ENCODE measurements at places on chromosomes 3 and 15.

GRCh38 chr15:70504299-70504951 is 258.9 kb downstream of the UACA start:
- DNase-seq, result no peak

- no peak for DNase-seq
These were observed 297.8 kb upstream of the AZI2 start for GRCh38 chr3:28646435-28646834.

GRCh38 chr3:170220871-170221270 is 1.4 kb upstream of the PRKCI start:
- DNase-seq, result no peak

DNA sequence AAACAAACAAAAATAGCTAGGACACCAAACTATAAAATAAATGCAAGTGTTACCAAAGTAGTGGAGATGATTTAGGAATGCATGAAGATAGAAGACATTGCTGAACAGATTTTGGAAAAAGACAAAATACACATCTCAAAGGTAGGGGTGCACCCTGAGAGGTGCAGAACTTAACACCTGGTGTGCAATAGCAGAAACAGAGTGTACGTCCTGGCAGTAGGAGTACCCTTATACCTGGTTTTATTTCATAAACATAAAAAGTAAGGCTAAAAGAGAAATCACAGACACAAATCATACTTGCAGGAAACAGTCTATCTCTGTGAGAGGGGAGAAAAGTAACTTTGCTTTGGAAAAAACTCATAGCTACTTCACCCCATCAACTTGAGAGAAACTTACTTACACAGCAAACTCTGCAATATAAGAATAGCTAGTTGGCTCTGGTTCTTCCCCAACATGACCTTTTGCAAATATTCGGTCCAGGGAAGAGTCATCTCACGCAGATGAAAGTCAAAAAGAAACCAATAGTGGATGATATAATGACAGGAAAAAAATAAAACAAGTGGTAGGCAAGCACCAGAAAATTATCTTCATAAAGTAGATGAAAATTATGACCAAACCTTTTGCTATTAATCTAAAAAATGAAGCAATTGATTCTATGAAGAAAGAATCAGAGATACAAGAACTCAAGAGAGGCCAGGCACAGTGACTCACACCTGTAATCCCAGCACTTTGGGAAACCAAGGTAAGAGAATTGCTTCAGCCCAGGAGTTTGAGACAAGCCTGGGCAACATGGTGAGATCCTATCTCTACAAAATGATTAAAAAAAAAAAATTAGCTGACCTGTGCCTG is 108.9 kb upstream of the BNIP2 start:
- DNase-seq, result no peak

GRCh38 chr15:25790000-25790660 is 73.0 kb downstream of the ATP10A start:
- DNase-seq, result peak; percentile 79

GRCh38 chr15:92059036-92059970 is 205.8 kb downstream of the SLCO3A1 start:
- no peak for DNase-seq

DNA sequence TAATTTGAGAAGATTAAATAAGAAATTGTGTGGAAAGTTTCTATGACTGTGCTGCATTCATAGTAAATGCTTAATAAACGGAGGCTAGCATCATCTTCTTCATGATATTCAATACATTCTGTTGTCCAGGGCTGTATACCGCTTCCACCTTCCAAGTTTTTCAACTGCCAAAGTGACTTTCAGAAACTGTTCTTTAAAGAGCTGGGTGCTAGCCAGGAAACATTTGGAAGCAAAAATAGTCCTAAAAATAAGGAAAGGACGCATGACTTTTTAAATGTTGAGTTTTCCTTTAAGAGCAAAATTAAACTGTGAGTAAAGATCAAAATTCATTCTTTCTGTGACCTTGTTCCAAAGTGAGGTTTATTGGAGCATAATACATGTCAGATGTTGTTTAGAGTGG is 9.4 kb upstream of the ERC2 start:
- DNase-seq, result no peak

- DNase-seq, result no peak
These were observed 78.6 kb downstream of the ADAMTS7 start for GRCh38 chr15:78732634-78733033.

- DNase-seq, result peak; percentile 36
These were observed 491.8 kb downstream of the MECOM start for GRCh38 chr3:169171739-169172138.

DNA sequence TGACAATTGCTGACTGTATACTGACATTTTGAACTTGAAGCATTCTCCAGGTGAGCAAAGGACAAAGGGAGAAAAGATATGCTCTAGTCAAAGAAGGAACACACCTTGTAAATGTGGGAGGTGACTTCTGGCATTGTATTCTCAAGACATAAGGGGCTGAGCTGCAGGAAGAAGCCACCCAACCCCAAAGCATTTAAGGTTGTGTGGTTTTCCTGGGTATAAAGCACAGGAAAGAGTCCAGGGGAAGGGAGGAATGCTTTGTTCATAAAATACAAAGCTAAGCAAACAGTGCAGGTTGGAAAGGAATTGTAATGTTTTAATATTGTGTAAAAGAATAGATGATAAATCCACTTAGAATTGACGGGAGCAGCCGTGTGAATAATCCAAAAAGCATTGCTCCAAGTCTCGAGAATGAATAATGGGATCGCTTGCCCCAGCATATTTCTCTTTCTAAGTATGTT is 102.4 kb upstream of the LRIG1 start:
- DNase-seq, result no peak

GRCh38 chr3:166446291-166446690 is 609.1 kb upstream of the BCHE start:
- peak; percentile 35 for DNase-seq

DNA sequence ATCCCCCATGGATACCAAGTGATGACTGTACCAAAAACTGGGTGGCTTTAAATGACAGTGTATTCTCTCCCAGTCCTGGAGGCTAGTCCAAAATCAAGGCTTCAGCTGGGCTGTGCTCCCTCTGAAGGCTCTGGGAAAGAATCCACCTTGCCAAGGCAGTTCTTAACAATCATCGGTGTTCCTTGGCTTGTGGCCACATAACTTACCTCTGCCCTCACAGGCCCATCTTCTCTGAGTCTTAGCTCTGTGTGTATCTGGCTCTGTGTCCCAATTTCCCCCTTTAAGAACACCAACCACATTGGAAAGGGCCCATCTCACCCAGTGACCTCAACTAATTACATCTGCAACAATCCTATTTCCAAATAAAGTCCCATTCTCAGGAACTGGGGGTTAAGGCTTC is 503.0 kb upstream of the PROK2 start:
- no peak for DNase-seq

DNA sequence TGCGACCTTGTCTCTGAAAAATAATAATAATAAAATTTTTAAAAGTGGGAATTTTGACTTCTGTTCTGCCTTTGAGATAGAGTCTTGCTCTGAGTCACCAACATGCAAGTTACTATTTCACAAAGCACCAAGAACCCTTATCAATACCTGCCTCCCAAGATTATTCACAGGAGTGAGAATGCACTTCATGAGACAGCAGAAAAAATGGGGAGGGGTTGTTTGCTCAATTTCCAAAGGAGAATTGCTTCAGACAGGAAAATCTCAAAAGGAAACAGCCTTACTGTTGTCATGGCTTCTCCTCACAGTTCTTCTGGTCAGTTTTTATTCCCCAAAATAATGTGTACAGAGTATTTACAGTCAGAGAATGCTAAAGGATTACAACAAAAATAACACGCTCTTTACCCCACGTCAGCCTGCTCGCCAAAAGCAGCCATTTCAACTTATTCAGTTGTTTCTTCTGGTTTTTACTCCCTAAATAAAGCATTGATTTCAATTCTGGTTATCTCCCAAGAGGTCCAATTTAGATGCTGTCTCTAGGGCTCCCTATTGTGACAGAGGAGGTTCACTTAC is 89.0 kb downstream of the PPCDC start:
- DNase-seq, result no peak

- no peak for DNase-seq
These were observed 93.0 kb downstream of the BDH1 start for GRCh38 chr3:197462808-197463207.

GRCh38 chr15:68653031-68653635 is 74.3 kb downstream of the CORO2B start:
- DNase-seq, result no peak

DNA sequence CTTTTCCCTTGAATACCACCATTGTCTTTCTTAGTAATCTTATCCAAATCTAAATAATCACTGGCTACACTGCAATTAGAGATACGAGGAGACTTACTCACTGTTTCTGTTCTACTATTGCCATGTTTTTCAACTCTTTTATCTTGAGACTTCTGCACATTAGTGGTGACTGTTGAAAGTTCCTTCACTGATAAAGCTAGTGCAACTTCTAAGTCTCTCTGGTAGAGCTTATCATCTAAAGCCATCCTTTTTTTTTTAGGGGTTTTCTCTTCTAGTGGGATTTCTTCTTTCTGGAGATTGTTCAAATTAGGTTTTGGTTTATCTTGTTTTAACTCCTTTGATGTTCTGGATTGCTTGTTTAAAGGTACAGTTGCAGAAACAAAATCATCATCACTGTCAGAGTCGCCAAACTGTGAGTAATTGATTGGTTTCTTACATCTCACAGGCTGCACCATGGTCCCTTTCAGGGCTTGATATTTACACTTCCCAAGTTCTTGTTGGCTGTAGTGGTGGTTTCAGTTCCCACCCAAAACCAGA is 37.7 kb downstream of the NCK1 start:
- no peak for DNase-seq

GRCh38 chr3:177322881-177323280 is 125.6 kb upstream of the TBL1XR1 start:
- no peak for DNase-seq

- no peak for DNase-seq
These were observed 11.9 kb downstream of the FAIM start for GRCh38 chr3:138620431-138620830.

DNA sequence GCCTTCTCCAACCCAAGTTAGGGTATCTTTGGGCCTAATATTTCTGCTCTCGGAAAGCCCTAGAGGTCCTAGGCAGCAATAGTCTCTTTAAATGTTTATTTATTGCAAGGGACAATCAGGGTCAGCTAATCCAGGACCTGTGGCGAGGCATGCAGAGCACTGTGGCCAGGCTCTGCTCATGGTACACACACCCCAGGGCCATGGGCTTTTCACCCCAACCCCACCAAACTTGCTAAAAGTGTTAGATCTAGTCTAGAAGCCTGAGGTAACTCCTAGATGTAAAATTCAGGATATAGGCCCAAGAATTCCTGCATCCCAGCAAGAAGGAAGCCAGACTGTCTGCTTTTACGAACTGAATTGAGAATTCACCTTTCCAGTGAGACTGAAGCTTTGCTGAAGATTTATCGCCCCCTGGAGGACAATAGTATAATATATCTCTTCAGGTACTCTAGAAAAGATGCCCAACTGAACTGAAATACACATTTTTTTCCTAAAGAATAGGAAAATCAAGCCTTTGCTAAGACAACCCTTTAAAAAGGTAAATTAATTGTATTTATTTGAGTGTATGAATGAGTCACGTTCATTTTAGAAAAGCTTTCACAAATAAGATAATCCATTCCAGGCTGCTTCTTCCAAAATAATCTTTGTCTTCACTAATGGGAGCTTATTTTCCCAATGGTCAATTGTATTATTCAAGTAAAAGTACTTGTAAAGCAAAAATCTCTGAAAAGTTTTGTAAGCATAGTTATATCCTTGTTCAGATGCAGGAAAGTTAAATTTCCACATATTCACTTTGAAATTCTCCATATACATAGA is 89.8 kb downstream of the LRRC3B start:
- DNase-seq, result no peak

DNA sequence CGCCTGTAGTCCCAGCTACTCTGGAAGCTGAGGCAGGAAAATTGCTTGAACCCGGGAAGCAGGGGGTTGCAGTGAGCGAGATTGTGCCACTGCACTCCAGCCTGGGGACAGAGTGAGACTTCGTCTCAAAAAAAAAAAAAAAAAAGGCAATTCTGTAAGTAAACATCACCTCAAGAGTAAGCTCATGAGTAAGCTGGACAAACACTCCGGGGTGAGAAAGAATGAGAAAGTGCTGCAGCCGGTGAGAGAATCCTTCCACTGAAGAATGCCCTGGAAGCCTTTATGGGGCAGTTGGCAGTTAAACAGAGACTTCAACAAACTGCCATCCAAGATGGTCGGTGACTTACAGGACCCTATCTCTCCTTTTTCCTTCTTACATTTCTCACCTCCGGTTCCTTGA is 47.5 kb downstream of the FEZF2 start:
- DNase-seq, result no peak

DNA sequence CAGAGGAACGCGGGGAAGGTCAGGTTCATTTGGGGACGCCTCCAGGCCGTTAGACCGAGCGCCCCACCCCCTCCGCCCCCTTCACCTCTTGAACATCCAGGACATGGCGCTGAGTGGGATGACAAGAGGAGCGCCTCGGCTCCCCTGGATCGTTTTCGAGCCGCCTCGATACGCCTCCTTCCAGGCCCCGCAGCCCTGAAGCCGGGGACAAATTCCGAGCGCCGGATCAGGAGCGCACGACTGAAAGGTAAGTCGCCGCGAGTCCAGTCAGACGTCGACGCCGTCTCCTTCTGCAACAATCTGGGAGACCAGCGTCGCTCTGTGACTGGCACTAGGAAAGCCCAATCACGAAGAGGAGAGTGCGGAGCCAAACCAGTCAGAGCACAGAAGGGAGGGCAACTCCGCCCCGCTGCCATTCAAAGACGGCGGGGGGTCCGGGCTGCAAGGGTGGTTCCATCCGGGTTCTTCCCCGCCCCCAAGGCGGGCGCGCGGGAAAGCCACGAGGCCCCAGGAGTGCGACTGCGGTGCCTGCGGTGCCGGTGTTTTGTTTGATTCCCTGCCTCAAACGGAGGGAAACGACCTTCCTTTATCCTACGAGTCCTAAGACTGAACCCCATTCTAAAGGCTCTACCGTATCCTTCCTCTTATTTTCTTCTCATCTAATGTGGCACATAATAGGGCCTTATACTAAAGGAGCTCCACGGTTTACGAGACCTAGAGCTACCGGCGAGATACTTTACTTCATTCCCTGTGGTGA is at the start of gene HLTF:
HLTF (minus strand) TSS at position 302 of the 757 bp plus-strand sequence; CDS start at position 105, 197 bp downstream.
- peak; percentile 97 for DNase-seq
